ENCODE measurements at places on chromosomes 3 and 15.
A peak's percentile ranks its signal among the peaks of the same experiment; 100 is the strongest.

DNA sequence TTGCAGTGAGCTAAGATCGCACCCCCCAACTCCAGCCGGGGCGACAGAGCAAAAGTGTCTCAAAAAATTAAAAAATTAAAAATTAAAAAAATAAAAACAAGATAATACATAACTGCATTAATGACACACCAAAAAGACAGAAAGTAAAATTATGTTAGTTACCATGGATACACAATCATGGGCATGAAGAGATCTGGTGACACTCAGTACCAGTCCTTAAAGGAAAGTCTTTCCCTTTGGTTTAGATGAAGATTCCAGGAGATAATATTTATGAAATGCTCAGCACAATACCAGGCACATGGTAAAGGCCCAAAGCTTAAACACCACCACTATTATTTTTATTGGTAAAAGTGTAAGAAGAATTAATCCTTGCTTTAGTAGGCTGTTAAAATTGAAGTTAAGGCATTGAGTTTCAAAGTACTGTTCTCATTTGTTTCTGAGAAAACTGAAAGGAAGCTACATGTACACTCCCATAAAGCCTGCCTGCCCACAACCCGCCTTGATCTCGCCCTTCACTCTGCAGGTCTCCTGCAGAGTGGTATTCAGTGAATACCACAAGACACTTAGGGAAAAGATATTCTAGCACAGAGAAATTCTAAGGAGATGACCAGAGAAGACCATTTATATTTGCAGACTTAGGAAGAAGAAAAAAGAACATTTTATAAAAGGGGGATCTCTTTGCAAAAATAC is 52.3 kb downstream of the SUCLG2 start:
- no peak for DNase-seq

DNA sequence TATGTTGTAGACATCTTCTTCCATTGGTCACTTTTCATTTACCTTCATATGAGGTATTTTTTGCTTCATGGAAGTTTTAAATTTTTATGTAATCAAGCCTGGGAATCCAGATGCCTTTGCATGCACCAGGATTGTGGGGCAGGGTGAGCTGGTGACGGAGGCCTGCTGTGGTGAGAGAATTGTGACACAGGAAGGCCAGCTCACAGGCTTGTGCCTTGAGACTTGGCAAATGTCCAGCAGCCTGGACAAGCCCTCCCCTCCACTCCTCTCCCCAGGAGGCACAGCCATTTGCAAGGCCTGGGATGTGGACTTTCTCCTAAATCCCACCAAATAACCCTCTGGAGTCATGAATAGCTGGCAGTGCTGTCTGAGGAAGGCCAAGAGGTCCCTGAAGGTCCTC is 67.4 kb downstream of the RHCG start:
- DNase-seq: no peak

- DNase-seq: no peak
Observed at GRCh38 chr3:156576651-156577348, 21.9 kb upstream of the SSR3 start.

DNA sequence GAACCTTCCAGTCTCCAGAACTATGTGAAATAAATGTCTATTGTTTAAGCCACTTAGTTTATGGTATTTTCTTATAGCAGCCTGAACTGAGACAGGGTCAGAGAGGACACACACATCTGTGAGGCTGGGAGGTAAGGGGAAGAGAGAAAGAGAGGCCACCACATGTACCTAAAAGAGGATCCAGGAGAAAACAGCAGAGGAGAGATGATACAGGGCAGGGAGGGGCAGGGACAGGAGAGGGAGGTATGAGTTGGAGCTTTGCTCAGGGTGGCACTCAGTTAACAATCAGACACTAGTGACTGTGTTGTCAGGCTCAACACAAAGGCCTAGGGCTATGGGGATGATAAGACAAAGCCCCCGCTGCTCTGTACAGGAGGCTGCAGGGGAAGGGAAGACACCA is 17.6 kb downstream of the KIF9 start:
- DNase-seq: no peak

- DNase-seq: no peak
Observed at GRCh38 chr3:37535526-37536432, 325.9 kb upstream of the CTDSPL start.

- DNase-seq: no peak
Observed at GRCh38 chr3:9023226-9023590, 59.9 kb upstream of the RAD18 start.

GRCh38 chr3:154842536-154842935 is 237.6 kb upstream of the MME start:
- no peak for DNase-seq

- DNase-seq: no peak
Observed at GRCh38 chr15:25465835-25466234, 27.0 kb upstream of the UBE3A start.

DNA sequence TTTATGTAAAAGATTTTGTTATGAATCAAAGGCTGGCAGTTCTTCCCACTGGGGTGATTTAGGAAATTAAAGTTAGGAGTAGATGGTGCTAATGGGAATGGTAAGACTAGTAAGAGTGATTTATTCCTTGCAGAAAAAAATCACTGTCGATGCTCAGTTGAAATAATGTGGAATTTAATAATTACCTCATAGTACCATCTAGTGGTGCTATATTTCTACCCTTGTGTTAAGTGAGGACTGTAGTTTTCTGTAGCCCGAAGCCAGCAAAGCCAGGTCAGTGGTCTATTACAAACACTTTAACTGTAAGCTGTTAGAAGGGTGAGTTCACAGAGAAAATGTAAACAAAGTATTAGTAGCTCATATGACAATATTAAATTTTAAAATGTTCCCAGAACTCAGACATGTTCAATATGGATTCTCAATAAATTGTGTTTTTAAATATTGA is 39.5 kb upstream of the GOLGA8J start:
- DNase-seq: no peak

DNA sequence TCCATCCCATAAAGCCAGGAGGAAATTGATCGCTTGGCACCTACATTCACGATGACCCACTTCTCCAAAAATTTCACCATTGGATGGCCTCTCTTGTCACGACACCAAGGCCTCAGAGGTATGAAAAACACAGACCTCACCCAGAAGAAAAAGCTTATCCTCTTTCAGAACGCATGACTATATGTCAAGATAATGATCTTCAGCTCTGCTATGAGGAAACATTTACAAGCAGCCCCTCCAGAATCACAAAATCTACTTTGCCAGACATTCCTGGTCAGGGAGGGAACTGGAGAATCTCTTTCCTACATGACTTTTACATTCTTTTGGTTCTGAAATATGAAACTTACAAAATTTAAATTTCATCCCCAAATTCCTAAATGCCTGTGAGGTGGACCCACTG is 122.7 kb downstream of the WNT5A start:
- DNase-seq: no peak

DNA sequence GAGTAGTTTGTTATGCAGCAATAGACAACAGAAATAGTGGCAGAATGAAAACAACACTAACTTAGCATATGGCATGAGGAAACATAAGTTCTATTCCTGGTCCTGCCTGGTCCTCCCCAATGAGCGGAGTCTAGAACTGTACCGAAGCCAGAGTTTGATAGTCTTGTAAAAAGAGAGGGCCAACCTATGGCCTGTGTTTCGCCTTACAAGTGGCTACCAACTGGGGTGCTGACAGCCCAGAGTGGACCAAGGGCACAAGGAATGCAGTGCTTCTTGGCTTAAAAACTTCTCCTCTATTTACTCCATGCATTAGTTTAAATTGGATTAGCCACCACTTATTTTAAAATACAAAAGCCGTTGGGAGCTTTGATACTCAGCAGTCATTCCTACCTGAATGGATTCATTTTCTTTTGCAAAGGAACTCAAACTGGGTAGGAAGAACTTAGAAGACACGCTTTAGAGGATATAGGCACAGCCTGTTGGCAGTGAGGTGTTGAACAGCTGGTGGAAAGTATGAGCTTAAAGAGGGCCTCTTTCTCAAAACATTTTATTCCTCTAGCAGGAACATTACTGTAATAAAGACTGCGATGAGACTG is 302.9 kb downstream of the PLCL2 start:
- DNase-seq: no peak

- DNase-seq: no peak
Observed at GRCh38 chr3:128874481-128875180, 4.8 kb upstream of the ACAD9 start.

DNA sequence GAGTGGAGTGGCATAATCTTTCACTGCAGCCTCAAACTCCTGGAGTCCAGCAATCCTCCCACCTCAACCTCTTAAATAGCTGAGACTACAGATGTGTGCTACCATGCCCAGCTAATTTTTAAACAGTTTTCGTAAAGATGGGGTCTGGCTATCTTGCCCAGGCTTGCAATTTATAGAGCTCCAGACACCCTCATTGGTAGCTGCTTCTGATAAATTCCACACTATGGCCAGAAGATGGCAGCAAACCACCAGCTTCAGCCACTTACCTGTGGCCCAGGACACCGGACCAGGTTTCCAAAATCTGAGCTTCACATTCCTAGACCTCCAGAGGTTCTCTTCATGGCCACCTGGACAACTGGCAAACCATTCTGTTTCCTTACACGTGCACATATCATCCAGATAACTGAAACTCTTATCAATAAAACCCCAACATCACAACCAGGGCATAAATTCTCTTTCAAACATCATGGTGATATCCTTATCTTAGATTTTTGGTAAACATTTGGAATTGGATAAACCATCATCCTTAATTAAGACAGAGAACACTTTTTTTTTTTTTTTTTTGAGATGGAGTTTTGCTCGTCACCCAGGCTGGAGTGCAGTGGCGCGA is 28.9 kb downstream of the FBXW12 start:
- DNase-seq: peak; percentile 28

DNA sequence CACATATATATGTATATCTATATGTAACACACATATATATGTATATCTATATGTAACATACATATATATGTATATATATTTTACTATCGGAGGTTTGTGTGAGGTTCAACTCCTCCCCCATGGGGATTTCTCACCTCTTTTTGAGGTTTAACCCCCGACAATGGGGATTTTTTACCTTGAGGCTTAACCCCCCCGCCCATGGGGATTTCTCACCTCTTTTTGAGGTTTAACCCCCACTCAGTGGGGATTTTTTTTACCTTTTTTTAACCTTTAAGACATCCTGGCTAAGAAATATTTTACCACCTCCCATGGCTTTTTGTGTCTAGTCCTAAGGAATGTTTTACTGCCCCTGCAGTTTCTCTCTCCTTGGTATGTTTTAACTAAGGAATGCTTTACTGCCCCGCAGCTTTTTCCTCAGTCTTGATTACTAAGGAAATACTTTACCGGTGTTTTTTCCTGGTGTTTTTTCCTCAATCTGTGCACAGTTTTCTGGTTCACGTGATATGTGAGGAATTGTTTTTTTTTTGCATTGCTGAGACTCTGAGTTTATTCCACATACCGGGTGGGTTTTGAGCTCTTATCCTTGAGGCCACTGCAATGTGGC is 185.2 kb downstream of the KLF13 start:
- DNase-seq: no peak

DNA sequence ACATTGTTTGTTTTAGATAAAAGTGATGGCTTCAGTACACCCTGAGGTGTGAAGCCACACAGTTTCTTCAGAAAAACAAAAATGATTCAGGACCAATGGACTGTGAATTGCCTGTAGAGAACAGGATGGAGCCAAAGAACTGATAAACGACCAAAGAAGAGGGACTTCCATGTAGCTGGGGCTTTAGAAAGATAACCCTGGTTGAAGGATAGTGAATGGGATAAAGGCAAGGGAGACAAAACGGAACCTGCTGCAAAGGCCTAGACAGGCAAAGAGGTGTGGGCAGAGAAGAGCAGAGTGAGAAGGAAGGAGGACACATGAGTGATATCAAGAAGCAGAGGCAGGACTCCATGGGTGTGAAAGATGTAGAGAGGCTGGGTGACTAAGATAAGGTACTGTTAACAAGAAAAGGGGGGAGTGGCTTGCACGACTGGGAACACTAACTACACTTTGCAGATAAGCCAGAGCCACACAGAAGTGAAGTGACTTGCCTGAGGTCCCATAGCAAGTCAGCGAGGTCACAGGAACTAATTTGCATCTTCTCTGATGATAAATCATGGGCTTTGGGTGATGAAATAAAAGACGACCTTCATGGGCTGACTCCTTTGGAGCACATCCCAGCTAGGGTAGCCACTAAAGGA is 44.3 kb downstream of the RAB6B start:
- DNase-seq: no peak

GRCh38 chr3:147945968-147946519 is 536.9 kb downstream of the ZIC1 start:
- no peak for DNase-seq

- DNase-seq: no peak
Observed at GRCh38 chr15:79977431-79978054, 6.5 kb upstream of the BCL2A1 start.

- no peak for DNase-seq
Observed at GRCh38 chr15:79101866-79102581, 11.4 kb upstream of the RASGRF1 start.

- no peak for DNase-seq
Observed at GRCh38 chr3:132803889-132804288, 81.7 kb upstream of the NPHP3 start.

DNA sequence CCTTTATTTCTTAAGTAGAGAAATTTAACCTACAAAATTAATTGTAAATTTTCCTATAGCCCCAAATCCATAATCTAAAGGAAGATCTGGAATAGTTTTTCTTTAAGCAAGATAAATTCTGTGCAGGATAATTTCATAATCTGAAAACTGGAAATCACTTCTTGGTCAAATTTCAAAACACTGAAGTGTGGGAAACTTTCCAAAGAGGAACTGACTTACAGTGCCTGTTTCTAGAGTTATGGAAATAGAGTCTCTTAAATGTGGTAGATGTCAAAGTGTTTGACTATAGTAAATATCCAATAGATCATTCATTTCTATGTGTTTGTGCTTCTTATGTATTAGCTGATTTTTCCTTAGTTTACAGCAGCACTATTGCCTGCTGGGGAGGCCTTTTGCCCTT is 1.6 kb upstream of the P2RY13 start:
- DNase-seq: no peak

GRCh38 chr3:56111606-56112304 is 356.5 kb downstream of the ERC2 start:
- DNase-seq: no peak

DNA sequence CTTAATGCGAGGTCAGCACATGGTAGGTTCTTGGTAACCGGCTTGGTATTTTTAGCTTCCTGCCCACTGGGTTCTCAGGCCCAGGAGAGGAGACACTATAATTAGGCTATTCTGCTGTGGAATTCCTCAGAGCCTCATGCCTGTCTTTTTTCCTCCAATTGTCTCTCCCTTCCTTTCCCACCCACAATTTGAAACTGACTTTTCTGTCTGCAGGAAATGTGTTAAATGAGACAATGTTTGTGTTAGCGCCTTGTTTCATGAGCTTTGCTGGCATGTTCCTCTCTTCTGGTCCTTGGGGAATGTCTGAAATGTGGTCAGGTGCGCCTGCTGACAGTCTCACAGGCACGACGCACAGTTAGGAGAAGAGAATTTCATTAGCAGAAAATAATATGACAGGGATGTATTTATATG is 223.6 kb upstream of the CTNNB1 start:
- no peak for DNase-seq

DNA sequence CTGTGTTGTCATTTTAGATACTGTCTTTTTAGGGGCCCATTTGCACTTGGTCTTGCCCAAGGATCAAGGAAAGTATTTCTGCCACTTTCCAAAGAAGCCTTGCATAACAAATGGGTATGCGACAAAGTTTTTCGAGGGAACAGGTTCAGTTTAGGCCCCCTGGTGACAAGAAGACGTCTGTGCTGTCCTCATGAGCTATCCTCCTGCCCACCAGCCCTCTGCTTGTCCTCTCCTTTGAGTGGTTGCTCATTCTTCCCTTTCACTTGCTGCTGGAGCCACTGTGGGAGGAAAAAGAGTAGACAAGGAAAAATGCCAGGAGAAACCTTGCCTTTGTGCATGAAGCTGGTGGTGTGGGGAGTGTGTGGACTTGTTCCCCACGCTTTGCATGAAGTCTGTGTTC is 171.9 kb downstream of the CACNA2D3 start:
- no peak for DNase-seq
